ENCODE measurements at places on chromosomes 3 and 15. TPM values are rescaled to one million over a fixed set of nuclear protein-coding genes. Genes with fewer than 3 reads are reported as not detected.

Gene SLC25A26
- 42.7 TPM for polyA plus RNA-seq

Gene OR5K2
- not detected for polyA plus RNA-seq

Gene SSR3
- polyA plus RNA-seq = 115 TPM

Gene GOLGA6L24
- not detected for polyA plus RNA-seq

Gene CPNE9
- polyA plus RNA-seq = not detected

Gene NT5DC2
- polyA plus RNA-seq = 1.4 TPM

Gene CASR
- not detected for polyA plus RNA-seq

Gene DNAH1
- polyA plus RNA-seq = 1.1 TPM

Gene ECE2
- polyA plus RNA-seq = not detected

Gene TMF1
- 43.2 TPM for polyA plus RNA-seq

Gene ABI3BP
- not detected for polyA plus RNA-seq

Gene MKRN2OS
- polyA plus RNA-seq = not detected

Gene SEMA3F
- not detected for polyA plus RNA-seq

Gene KCNMB3
- 3.4 TPM for polyA plus RNA-seq

Gene CCR2
- polyA plus RNA-seq = 10.9 TPM

Gene C3orf22
- not detected for polyA plus RNA-seq

Gene ALG1L2
- polyA plus RNA-seq = 1.1 TPM

Gene ZNF619
- polyA plus RNA-seq = 3.7 TPM

Gene C3orf70
- 0.10 TPM for polyA plus RNA-seq

Gene KNG1
- polyA plus RNA-seq = not detected

Gene AP4E1
- polyA plus RNA-seq = 2.5 TPM

Gene CDCP1
- polyA plus RNA-seq = not detected

Gene STRIT1
- not detected for polyA plus RNA-seq

Gene LYZL4
- polyA plus RNA-seq = not detected

Gene WNT7A
- 0.23 TPM for polyA plus RNA-seq

Gene TRH
- polyA plus RNA-seq = not detected

Gene LRCH3
- 24.3 TPM for polyA plus RNA-seq

Gene ATP13A5
- polyA plus RNA-seq = not detected

Gene RTP3
- polyA plus RNA-seq = not detected

Gene FAM3D
- not detected for polyA plus RNA-seq

Gene KATNBL1
- 51.6 TPM for polyA plus RNA-seq

Gene CKMT1A
- not detected for polyA plus RNA-seq

Gene BNC1
- polyA plus RNA-seq = not detected

Gene ZNF860
- 27.7 TPM for polyA plus RNA-seq

Gene NOP10
- 350 TPM for polyA plus RNA-seq

Gene KIF15
- polyA plus RNA-seq = 0.60 TPM

Gene PCSK6
- 0.14 TPM for polyA plus RNA-seq

Gene ACOX2
- not detected for polyA plus RNA-seq

Gene DBR1
- polyA plus RNA-seq = 12.9 TPM

Gene CAND2
- 0.35 TPM for polyA plus RNA-seq

Gene CLDN16
- not detected for polyA plus RNA-seq

Gene KY
- polyA plus RNA-seq = not detected

Gene GOLGA6D
- polyA plus RNA-seq = not detected

Gene SPATA12
- polyA plus RNA-seq = not detected

Gene GOLGA6B
- polyA plus RNA-seq = not detected

Gene IMPG2
- polyA plus RNA-seq = 0.05 TPM

Gene SLC35G2
- polyA plus RNA-seq = 0.31 TPM

Gene MAP2K5
- 15.2 TPM for polyA plus RNA-seq

Gene GPR87
- not detected for polyA plus RNA-seq

Gene LRTM1
- polyA plus RNA-seq = not detected

Gene UCN2
- polyA plus RNA-seq = not detected

Gene IL20RB
- polyA plus RNA-seq = not detected

Gene GHRL
- polyA plus RNA-seq = 1.5 TPM

Gene SLC9C1
- not detected for polyA plus RNA-seq

Gene FBXO40
- polyA plus RNA-seq = 0.18 TPM

All from IgD-negative memory B cell (primary cell).